ENCODE measurements at places on chromosomes 7 and 10.

GRCh38 chr10:126094537-126094936, 198.2 kb downstream of the FANK1 start:
- DNase-seq: no peak

- no peak for DNase-seq
These were observed 302.4 kb upstream of the NEBL start for GRCh38 chr10:21199501-21199900.

DNA sequence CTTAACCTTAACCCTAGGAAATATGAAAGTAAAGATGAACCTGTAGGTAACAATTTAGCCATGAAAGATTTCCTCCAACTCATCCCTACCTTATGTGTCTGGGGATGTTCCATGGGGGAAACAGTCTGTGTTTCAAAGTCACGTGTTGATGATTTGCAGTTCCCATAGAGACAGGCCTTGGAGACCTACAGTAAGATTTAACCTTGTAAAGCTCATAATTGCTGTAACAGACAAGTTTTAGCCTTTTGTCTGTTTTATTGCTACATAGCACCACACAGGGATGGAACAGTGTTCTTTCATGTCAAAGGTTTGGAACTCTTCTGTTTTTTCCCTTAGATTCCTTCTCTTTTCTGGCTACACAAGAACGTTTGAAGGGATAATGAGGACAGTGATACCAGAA, 35.2 kb upstream of the ITGA8 start:
- DNase-seq: no peak

DNA sequence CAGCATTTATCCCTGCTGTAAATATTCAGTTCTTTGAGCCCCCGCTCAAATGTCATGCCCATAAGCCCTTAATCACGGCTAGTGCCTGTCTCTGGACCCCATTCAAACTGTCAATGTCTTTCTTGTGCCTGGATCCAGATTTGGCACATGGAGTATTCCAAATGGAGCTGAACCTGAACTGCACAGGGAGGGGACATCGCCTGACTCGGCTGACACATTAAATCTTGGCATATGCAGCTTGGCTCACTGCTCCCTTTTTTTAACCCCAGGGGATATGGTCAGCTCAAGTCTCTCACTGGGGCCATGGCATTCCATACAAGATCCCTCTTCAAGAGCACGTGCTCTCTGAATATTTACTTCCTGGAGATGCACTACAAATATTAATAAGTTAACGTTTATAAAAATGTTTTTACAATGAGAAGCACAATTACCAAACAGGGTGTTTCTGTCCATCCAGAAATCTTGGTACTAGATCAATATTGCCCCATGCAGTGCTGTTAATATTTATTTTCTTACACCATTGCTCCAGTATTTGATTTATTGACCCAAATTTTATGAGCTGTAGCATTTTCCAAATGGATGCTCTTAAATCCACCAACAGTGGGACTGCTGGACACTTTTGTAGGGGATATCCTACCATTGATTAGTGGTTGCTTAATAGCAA, 57.4 kb downstream of the FGFR2 start:
- DNase-seq: no peak

DNA sequence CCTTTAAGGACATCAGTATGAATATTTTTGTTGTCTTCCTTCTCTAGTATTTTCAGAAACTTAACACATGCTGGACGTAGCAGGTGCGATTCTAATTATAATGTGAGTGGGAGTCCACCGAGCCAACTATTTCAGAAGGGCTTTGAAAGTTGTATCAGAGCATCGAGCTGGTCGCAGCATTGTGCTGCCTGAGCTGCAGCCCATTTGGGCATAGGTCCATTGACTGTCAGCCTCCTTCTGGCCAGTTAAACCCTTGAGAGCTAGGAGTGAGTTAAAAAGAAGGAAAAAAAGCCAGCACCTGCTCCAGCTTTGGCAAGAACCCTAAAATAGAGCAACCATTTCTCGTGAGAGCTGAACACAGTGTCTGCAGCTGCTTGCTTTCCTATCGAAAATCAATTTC, 47.8 kb downstream of the SLC35G1 start:
- no peak for DNase-seq

DNA sequence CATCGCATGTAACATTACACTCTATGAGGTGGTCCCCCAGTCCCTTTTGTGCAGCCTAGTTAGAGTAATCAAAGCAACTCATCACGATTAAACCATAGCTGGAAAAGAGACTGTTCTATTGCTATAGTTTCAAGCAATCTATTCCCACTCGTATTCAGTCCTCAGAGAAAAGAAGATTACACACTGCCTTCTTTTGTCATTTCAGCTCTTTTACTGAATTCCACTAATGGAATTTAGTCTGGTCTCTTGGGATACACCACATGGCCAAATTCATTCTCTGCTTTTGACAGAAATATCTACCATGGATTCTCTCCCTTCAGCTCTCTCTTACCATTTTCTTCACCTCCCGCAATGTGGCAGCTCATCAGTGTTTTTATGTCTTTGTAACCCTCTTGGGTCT, 108.9 kb upstream of the HDAC9 start:
- DNase-seq: no peak

DNA sequence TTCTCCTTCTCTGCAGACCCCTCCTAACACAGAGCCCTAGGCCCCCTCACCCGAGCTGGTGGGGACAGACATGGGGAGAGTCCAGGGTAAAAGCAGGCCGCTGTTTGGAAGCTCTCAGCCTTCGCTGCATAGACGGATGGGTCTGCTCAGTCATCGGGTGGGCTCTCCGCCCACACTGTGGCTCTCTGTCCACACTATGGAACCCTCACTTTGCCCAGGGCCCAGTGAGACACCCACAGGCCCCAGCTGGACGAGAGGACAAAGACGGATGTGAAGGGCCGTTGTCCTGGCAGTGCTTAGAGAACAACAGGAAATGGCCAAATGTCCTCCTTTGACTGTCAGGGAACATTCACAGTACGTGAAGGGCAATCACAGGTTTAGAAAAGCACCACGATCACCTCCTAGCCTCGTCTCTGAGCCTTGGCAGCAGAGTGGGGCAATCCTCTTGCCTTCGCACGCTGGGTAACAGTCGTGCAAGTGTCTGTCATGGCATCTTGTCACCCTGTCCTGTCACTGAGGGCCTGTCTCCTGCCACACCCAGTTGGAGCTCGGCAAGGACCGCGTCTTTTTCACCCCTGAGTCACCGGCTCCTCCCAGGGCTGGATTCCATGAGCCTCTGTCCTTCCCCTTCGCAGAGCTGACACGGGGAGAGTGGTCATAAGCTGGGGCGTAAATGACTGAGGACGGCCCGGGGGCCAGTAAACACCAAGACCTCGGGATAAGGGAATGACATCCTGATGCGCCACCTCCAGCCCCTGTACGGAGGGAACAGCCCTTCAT, 80.6 kb downstream of the PRKAG2 start:
- no peak for DNase-seq

DNA sequence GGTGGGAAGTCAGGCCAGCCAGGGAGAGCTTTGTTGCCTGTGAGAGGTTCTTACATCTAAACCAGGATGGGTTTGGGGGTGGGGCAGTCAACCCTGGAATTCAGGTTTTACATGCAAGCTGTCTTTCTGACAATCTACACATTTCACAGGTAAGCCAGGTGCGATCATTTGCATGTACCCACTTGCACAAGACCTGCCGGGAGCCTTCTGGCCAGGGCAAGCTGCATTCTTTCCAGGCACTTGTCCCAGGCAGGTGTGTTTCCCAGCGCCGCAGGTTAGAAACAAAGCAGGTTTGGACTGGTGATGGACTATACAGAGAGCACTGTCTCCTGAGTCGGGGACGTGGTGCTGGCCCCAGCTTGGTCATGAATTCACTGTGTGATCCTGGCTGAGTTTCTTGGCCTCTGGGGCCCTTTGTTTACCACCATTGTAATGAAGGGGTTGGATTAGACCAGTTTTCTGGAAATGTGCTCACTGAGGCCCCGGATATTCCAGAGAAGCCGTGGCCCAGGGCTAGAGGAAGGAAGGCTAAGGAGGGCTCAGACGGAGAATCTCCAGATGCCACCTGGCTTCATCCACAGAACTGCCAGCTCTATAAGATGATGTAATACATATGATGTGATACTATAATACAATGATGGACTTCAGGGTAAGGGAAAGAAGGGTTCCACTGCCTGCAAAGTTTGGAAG, 205.2 kb upstream of the SVIL start:
- no peak for DNase-seq

- DNase-seq: no peak
These were observed 1298.8 kb downstream of the TYW1 start for GRCh38 chr7:68295386-68295785.

- DNase-seq: no peak
These were observed 145.3 kb downstream of the BTAF1 start for GRCh38 chr10:92068900-92069299.

DNA sequence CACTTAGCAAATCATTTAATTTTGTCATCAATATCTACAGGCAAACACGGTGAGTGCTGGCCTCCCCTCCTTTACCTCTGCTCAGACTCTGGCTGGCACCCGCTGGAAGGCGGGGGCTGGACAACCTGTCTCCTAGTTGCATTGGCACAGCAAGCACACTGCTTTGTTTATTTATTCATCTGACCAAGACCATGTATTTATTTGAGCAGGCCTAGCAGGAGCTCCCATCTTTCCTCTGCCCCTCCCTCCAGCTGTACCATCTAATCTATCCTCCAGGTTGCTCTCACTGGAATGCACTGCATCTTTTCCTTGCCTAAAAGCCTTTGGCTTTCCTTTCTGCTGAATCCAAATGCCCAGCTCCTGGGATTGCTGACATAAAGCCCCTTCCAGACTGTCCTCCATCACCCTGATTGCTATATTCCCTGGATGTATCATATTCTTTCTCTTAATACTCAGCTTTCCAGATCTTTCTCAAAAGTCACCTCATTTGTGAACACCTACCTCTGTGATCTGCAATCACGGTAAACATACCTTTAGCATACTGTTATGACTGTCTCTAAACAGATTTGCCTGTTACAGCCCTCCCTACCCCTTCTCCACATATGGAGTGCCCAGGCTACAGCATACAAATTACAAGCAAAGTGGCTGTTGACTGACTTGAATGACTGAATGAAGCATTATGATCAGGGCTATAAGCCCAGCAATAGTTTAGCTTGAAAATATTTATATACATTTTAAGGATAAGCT, 9.6 kb downstream of the ELMO1 start:
- DNase-seq: no peak

DNA sequence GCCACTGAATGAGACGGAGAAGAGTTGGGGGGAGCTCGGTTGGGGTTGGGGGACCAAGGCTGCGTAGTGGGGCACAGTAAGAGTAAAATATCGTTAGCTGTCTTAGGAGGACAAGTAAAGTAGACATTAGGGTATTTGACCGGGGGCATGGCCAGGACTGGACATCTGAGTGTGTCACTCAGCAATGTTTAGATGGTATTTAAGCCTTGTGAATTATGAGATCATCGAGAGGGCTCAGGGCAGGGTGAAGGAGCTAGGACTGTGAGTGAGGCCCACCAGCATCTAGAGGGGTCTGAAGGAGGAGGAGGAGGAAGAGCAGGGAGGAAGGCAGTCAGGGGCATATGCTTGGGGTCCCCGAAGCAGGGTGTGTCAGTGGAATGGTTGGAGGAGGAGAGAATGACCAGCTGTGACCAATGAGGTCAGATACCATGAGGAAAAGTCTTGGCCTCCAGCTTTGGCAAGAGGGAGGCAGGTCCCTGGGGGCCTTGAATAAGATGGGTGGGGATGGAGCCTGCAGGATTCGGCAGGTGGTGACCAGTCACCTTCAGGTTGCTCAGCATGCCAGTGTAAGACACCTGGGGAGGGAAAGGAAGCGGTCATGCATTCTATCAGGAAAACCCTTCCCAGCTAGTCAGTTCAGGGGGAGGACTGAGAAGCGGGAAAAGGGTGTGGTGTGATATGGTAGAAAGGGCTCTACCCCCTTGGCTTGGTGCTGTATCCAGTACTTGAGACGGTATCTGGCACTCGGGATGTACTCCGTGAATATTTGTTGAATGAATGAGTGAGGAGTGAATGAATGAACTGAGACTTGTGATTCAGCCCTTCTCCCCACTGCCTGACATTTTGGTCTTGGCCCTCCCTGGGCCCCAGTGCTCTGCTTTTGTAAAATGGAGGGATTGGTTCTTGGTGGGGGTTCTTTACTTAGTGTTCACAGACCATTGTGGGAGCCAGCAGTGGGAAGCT, 34.8 kb upstream of the SH2D4B start:
- DNase-seq: no peak

DNA sequence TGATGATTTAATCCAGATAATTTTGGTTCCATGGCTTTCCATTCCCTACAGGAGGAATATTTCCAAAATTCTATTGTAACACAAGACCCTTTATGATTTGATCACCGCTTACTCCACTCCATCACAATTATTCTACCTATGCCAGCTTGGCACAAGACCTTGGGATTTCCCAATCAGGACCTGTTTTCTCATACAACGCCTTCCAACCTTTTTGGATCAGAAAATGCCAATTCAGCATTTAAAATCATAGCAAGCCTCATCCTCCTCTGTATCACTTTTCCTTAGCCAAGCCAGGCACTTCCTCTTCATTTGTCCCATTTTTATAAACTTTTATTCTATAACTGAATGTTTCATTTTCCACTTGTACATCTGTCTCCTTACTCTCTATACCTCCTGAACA, 100.9 kb downstream of the JMJD1C start:
- no peak for DNase-seq

- no peak for DNase-seq
These were observed 15.9 kb downstream of the CAMK2B start for GRCh38 chr7:44309271-44310091.

DNA sequence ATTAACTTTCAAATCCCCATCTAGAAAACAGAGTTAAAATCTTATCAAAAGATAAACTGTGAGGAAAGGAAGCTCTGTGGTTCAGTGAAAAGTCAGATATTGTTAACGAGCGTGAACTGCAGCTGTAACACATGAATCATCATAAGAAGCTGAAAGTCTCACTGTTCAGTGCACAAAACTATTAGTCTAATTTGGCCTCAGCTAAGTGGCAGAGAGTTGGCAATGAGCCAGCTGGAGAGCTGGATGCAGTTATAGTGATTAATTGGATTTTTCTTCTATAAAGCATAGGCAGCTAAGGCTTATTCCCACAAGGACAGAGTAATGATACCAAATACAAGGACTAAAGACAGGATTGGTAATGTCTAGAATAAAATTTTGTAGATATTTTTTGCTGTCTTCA, 101.1 kb upstream of the ABCB5 start:
- no peak for DNase-seq

- no peak for DNase-seq
These were observed 10.2 kb downstream of the EN2 start for GRCh38 chr7:155467846-155468784.

GRCh38 chr10:123889821-123890220, 1.8 kb downstream of the CPXM2 start:
- no peak for DNase-seq
